ENCODE measurements at places on chromosomes 12 and 14.

- DNase-seq, result no peak
Observed at GRCh38 chr12:65122703-65123102, 1.6 kb upstream of the WIF1 start.

DNA sequence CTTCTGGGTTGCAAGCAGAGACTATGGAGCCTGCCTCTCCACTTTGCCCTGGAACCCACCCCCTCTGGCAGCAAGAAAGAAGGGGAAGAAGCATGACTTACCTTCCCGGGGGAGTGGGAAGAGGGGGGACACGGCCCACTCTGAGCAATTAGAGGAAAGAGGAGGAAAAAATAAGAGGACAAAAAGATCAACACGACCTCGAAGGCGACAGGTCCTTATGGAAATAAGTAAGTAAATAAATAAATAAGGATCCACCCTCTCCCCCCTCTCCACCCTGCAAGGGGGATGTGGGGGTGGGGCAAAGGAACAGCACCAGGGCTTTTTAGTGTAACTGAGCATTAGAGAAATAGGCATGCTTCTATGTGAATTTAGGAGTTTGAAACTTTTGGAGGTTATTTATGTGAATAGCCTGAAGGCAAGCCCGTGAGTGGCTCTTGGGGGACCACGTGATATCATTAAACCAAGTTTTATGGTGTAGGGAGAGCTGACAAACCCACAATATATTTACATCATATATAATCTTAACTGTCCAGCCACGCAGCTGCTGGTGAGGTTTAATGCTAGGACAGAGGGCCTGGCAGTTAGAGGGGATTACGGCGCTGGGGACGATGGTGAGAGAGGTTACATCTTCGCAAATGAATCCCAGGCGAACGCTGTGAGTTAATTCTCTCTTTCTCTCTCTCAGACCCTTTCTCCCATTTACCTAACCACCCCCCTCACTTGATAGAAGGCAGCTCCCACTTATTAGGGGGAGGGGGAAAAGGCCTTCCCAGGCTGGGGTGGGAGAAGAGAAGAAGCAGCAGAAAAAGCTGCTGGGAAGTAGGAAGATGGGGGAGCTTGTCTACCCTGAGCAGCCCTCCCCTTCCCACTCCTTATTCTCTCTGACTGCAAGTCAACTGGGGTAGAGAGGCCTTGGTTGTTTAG, 4.8 kb downstream of the HOXC5 start:
- DNase-seq, result no peak

GRCh38 chr14:83253870-83254269, 1720.2 kb upstream of the SEL1L start:
- DNase-seq, result no peak

- no peak for DNase-seq
Observed at GRCh38 chr12:6823182-6824084, 1.8 kb downstream of the GPR162 start.

DNA sequence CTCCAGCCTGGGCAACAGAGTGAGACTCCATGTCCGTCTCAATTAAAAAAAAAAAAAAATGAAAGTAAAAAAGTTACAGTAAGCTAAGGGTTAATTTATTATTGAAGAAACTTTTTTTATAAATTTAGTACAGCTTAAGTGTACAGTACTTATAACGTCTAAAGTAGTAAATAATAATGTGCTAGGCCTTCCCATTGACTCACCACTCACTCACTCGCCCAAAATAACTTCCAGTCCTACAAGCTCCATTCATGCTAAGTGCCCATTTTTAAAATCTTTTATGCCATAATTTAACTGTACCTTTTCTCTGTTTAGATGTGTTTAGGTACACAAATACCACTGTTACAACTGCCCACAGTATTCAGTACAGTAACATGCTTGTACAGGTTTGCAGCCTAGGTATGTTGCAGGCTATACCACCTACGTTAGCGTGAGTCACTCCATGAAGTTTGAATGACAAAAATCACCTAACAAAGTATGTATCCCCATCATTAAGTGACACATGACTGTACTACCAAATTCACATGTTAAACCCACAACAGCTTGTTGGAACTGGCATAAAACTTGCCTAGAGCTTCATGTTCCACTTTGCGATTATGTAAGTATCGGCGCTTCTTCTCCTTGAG, 10.7 kb downstream of the KANSL2 start:
- DNase-seq, result no peak

GRCh38 chr12:132500142-132500855, 10.3 kb downstream of the FBRSL1 start:
- no peak for DNase-seq

DNA sequence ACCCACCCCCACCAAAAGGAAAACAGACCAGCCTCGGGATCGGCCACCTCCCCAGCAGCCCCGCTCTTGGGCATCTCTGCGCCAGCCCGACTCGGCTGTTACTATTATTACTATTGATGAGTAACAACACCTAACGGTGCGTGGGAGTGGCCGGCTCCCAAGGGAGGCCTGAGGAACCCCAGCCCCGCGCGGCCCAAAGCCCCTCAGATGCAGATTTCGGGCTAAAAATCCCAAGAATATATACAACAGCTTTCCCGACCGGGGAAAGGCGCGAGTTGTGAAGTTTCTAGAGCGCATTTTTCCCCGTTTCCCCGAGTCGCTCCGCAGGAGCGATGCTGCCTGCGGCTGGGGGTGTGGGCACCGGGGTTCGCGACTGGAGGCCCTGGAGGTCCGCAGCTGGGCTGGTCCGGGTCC, 565 bp downstream of the NT5DC3 start:
- DNase-seq, result peak; percentile 13

DNA sequence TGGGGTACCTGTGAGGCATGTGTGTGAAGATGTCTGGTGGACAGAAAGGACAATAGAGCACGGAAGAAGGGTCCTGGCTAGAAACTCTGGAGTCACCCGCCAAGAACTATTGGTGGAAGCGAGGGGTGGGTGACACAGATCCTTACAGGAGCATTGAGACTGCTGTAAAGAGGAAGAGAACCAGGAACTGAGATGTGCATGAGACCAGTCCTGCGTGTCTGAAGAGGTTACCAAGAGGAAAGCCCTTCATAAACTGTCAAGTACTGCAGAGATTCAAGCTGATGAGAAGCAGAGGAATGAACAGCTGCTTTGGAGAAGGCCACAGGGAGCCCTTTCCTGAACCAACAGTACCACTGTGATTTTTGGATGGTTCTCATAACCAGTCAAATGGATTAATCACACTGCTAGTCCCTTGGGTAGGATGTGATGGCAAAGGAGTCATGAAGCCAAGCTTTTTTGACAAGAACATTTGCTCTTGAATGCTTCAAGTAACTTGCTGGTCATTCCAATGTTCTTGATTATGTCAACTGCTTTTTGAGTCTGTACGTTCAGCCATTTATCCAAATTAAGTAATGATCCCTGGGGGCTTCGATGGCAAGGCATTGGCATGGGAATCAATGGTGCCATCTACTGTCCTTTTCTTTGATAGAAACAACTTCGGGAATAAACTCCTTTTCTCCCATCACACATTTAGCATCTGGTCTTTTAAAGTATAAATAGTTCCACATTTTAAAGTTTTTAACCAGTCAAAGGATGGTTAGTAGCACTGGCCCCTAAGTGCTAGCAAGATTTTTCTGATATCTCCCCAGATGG, 42.9 kb downstream of the GPR135 start:
- no peak for DNase-seq

GRCh38 chr14:61593330-61593729, 102.0 kb upstream of the HIF1A start:
- no peak for DNase-seq

GRCh38 chr14:76997257-76997970, 31.1 kb downstream of the IRF2BPL start:
- DNase-seq, result no peak

DNA sequence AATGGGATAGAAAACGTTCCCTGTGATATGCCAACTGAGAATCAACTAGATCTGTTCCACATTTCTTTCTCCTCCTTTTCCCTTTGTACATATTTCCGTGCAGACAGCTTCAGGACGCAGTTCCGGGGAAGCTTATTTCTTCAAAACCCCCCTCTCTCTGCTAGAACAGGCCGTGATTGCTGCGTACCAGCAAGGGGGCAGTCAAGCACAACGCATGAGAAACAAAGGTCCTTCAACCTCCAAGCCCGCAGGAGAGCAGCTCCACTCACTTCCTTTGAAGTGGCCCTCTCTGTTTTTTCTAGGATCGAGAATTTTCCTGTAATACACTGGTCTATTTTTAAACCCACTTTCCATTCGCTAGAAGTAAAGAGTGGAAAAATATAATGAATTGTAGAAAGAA, 80.8 kb downstream of the ZNF664 start:
- DNase-seq, result no peak

- DNase-seq, result no peak
Observed at GRCh38 chr12:54298904-54299303, 1.9 kb downstream of the NFE2 start.

DNA sequence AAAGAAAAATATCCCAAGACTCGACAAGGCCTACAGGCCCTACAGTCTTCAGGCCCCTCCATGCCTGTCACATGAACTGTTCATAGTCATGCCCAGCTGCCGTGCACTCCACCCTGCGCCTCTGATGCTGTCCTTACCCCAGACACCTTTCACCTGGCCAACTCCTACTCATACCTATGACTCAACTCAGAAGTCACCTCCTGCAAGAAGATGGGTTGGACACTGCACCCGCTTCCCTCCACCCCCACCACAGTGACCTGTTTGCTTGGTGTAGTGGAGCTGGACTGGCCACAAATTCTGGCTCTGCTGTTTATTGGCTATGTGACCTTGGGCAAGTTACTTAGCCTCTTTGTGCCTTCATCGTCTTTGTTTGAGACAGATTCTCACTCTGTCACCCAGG, 56.2 kb downstream of the PHETA1 start:
- no peak for DNase-seq

GRCh38 chr12:3187846-3188770, 110.9 kb downstream of the TSPAN9 start:
- DNase-seq, result no peak

- no peak for DNase-seq
Observed at GRCh38 chr12:131673888-131674257, 37.0 kb upstream of the SFSWAP start.

DNA sequence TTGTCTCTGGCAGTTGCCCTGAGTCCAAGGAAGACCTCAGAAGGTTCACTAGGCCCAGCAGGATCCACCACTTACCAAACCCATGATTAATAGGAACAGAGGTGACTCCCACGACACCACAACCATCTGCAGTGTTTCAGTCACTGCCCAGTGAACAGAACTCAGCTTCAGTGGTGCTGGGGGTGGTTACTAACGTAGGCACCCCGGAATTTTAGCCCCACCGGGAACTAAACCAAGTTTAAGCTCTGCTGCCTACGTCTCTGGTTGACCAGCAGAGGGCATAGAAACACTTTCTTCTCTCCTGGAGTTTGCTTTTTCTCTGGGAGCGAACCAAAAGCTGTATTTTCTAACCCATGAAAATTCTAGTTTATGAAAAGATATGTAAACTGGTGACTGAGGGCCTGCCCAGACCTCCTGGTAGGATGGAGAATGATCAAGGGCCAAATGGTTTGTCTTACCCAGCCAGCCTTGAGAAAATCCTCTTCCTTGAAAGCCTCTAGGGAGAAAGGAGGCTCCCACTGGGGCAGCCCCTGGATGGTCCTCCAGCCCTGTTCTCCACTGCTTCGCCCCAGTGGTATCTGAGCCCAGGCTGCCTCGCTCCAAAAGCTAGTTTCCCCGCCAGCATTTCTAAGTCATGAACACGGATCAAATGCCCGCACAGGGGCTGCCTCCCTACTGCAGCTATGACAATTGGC, 379.8 kb downstream of the DPF3 start:
- no peak for DNase-seq

GRCh38 chr12:90028635-90029051, 320.0 kb upstream of the ATP2B1 start:
- no peak for DNase-seq

All from stimulated activated CD4-positive, alpha-beta T cell treated with anti-CD3 and anti-CD28 coated beads, TNF-alpha, amount 100 ng/mL, for 48 hours (primary cell).